ENCODE measurements at places on chromosomes 4 and X.

GRCh38 chr4:21271439-21272052 lies 571.3 kb downstream of the PACRGL start:
- no peak for DNase-seq

DNA sequence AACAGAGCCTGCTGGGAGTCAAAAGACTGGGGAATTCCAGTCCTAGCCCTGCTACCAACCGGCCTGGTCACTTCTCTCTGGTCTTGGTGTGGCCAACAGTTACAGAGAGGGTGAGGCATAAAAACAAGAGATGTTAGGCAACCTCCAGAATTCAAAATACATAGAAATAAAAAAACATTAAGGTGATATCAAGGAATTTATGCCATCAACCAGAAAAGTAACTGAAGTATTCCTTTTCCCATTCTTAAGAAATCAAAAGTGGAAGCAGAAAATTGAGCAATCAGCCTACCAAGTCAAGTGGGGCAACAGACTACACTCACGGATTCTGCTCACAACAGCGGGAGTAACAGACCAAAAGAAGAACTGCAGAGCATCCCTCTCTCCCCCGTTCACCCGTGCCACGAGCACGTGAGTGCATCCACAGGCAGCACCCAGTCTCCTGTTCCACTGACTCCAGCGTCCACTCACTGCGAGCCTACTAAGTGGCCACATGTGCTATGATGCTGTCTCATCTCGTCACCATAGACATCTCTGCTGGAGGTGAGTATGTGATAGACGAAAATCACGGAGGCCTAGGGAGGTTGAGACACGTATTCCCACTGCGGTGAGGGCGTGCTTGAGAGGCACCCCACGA lies 29.3 kb downstream of the AFAP1 start:
- no peak for DNase-seq

- no peak for DNase-seq
These were observed 1.8 kb downstream of the EPHA5 start for GRCh38 chr4:65668201-65669089.

- DNase-seq, result no peak
These were observed at the start of gene UCHL1 for GRCh38 chr4:41256740-41257256. Gene UCHL1, plus strand, starts transcription at chr4:41256928. Its CDS starts 49 bp downstream, at chr4:41256977.

- DNase-seq, result no peak
These were observed 1.6 kb downstream of the MID2 start for GRCh38 chrX:107827030-107827831.

DNA sequence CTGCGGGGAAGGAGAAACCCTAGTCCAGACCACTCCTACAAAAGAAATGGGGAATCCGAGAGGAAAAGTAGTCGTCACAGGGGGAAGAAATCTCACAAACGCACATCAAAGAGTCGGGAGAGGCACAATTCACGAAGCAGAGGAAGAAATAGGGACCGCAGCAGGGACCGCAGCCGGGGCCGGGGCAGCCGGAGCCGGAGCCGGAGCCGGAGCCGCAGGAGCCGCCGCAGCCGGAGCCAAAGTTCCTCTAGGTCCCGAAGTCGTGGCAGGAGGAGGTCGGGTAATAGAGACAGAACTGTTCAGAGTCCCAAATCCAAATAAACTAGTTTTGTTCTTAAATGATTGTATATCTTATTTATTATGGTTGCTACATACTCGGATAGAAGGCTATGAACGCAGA lies 31.7 kb downstream of the AP1S2 start:
- DNase-seq, result no peak

- DNase-seq, result no peak
These were observed 5.2 kb upstream of the BMP15 start for GRCh38 chrX:50905334-50905733.

GRCh38 chr4:126766241-126766640 lies 866.5 kb upstream of the INTU start:
- DNase-seq, result no peak

GRCh38 chr4:27702730-27703431 lies 842.2 kb downstream of the STIM2 start:
- DNase-seq, result no peak

- DNase-seq, result no peak
These were observed 249.1 kb downstream of the GBA3 start for GRCh38 chr4:22941688-22942375.

GRCh38 chrX:41837270-41837944 lies 85.9 kb downstream of the CASK start:
- DNase-seq, result no peak

DNA sequence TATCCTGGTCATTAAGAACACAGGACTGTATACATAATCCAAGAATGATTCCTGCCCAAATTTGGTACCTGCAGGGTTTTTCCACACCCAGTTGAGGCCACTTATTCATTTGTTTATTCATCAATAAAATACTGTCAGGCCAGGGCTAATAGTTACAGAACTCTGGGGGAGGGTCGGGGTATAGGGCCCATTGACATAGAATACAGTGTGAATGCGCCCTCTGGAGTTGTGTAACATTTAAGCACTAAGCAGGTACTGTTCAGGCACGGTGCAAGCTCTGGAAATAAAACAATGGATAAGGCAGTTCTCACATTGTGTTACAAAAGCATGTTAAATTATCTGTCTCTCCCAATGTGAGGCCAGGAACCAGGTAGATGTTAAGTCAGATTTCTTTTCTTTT lies 30.8 kb upstream of the LRBA start:
- DNase-seq, result no peak

- no peak for DNase-seq
These were observed 25.0 kb downstream of the NLRP2B start for GRCh38 chrX:57655065-57655464.

- no peak for DNase-seq
These were observed 316.8 kb upstream of the EMCN start for GRCh38 chr4:100834616-100835015.

DNA sequence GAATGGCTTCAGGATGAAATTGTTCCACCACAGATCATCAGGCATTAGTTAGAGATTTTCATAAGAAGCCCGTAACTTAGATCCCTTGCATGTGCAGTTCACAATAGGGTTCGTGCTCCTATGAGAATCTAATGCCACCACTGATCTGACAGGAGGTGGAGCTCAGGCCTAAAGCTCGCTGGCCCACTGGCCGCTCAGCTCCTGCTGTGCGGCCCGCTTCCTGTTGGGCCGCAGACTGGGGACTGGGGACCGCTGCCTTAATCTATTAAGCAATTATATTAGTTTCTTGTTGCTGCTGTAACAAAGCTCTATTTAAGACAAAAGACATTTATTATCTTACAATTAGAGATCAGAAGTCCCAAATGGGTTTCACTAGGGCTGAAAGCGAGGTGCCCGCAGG lies 205.6 kb downstream of the LARP7 start:
- no peak for DNase-seq

- DNase-seq, result no peak
These were observed 89.7 kb upstream of the NPNT start for GRCh38 chr4:105805501-105806120.

DNA sequence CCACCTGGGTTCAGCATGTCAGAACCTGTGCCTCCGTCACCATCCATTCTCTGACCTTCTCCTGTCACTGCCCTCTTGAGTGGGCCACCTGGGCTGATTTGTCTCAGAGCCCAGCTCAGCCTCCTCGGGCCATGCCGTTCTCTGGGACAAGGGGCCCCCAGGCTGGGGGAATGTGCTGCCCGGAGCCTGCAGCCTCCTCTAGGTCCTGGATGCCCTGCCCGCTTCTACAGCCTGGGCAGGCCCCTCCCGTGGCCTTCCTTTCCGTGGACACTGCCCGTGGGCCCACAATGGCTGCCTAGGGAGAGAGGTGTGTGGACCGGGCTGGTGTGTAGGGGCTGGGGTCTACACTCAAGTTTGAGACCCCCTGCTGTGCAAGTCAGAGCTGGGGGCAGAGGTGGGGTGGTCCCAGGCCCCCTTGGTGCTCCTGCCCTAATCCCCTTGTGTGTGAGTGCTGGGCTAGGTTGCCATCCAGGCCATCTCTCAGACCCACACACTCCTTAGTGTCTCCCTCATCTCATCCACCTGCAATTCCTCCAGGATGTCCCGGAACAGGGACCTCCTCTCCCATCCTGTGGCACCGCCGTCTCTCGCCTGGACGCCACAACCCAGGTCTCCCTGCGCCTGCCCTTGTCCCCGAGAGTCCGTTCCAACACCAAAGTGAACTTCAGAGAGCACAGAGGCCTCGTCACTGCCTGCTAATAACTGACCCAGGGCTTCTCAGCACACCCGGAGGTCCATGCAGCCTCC lies 12.4 kb downstream of the PSAPL1 start:
- no peak for DNase-seq

DNA sequence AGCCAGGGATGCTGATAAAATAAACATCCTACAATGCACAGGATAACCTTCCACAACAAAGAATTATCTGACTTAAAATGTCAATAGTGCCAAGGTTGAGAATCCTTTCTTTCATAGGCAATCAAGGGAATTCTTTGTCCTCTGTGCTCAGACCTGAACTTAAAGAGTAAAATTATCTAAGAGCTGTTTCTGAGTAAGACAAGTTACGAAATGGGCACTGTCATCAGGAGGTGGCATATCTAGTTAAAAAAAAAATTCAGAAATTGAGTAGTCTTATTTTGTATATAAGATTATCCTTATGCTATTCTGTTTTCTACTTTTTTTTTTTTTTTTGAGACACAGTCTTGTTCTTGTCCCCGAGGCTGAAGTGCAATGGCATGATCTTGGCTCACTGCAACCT lies 3.3 kb upstream of the RAB33B start:
- no peak for DNase-seq

DNA sequence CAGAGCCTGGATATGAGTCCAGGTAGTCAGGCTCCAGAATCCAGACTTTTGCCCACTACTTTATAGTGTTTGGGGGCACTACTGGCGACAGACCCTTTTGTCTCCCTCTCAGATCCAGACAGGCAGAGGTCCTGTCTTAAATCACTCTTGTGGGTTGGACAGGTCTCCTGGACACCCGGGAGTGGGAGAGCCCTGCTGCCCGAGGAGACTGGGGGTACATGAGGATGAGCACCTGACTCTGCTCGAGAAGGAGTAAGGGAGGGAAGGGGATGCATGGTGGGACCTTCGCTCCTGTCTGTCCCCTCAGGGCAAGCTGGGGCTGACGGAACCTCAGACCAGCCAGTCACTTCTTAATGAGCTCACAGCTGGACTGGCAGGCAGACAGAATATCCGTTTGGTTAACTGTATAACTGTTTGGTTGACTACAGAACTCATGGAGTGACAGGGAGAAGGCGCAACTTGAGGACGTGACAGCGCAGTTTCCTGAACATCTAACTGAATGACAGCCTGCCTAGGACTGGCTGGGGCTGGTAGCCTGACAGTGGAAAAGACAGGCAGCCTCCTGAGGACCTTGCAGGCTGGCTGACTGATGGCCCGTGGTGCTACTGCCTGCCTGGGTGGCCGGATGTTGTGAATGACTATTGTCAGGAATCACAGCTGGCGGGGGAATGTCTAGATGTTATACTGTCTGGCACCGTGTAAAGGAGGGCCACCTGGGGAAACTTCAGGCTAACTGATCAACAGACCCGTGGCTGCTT lies 1.6 kb upstream of the SUV39H1 start:
- DNase-seq, result no peak

GRCh38 chr4:126262665-126263064 lies 947.9 kb downstream of the FAT4 start:
- DNase-seq, result no peak

DNA sequence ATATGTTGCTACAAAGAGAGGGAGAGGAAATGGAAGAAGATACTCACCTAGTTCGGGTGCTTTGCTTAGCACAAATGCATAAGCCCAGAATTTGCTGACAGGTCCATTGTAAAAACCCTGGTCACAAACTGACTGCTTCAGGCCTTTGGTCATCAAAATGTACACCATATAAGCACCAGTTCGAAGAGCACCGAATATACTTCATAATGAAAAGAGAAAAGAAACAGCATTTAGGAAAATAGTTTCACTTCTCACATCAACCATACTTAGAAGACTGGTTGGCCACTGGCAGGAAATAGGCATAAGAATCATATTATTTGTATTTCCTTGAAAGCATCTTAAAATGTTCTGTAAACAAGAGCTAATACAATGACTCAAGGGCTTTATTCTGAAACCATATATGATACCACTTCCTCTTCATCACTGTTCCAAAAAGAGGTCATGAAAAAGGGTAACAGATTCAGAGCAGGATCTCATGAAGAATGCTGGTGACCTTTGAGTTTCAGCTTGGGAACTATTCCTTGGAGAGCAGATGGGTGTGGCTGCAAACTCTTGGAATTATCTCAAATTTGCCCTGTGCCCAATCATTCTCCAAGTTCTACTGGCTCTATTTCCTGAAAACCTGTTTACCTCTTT lies 138.7 kb downstream of the ELOVL6 start:
- no peak for DNase-seq

DNA sequence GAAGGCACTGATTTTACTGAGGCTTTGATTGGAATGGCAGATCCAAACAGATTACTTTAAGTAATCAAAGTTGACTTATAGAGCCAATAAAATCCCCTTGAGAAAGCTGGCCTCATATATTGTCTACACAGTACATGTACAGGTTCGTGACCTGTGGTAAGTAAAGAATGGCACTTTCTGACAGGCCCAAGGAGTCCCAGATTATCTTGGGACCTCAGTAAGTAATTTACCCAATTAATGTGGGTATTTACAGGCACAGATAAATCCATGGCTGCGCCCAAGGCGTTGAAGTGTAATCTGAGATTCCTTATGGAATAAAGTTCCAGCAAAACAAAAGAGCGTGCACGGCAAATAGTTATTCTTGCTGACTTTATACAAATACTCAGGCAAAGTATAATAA lies 62.4 kb downstream of the PAGE2 start:
- DNase-seq, result no peak

GRCh38 chr4:48047896-48048295 lies 31.3 kb downstream of the NIPAL1 start:
- DNase-seq, result no peak

GRCh38 chr4:89301003-89301402 lies 6.6 kb downstream of the GPRIN3 start:
- no peak for DNase-seq

DNA sequence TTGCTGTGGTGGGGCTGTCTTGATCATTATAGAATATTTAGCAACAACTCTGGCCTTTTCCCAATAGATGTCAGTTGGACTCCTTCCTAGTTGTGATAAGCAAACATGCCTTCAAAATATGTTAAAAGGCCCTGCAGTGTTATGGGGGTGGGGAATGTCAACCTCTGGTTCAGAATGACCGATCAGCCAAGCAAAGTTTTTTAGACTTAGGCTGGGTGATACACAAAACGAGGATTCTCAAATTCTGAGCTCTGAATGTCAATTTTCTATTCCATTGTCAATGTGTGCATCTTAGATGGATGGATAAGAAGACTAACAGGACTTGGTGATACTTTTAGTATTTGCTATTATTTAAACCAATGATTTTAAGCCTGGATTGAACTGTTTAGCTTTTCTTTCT lies 940.0 kb upstream of the GRIA3 start:
- no peak for DNase-seq

GRCh38 chr4:41148931-41149330 lies 65.4 kb downstream of the APBB2 start:
- no peak for DNase-seq

DNA sequence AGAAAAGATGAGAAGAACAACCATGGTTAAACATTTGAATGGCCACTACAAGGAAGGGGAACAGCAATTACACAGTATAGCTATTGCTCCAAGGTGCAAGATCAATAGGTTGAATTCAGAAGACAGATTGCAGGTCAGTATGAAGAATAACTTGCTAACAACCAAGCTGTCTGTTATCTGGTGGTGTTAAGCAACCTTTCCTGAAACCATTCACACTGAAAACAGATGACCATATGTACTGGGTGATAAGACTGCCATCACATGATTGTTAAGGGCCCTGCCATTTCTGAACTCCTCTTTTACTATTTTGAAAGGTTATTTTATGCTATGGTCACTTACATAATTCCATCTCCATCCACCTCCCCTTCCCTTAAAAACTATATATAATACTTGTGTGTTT lies 6.8 kb downstream of the GABRA3 start:
- no peak for DNase-seq
